ENCODE measurements at places on chromosomes 16 and 17. TPM values are rescaled to one million over a fixed set of nuclear protein-coding genes. Genes with fewer than 3 reads are reported as not detected.
A peak's percentile ranks its signal among the peaks of the same experiment; 100 is the strongest.

The WNT9B gene
- not detected for total RNA-seq

DNA sequence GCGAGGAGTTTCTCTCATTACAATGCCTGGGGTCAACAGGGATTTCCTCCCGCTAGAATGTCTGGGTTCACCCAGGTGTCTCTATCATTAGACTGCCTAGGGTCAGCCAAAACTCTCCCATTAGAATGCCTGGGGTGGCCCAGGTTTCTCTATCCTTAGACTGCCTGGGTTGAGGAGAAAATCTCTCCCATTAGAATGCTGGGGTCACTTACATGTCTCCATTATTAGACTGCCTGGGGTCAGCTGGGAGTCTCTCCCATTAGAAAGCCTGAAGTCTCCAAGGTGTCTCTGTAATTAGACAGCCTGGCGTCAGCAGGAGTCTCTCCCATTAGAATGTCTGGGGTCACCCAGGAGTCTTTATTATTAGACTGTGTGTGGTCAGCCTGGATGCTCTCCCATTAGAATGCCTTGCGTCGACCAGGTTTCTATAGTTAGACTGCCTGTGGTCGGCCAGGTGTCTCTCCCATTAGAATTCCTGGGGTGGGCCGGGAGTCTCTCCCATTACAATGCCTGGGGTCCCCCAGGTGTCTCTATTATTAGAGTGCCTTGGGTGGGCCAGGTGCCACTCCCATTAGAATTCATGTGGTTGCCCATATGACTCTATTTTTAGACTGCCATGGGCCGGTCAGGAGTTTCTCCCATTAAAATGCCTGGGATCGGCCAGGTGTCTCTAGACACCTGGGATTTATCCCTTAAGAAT, 2272.1 kb downstream of the TP53TG3F start:
- no peak overlapping the region for H3K4me3 ChIP-seq
- no peaks in the 10 kb centered on the region for H3K4me1 ChIP-seq
- no peak overlapping the region for H3K27ac ChIP-seq
- H3K27me3 ChIP-seq, result no peaks in the 10 kb centered on the region
- DNase-seq, result no peak

DNA sequence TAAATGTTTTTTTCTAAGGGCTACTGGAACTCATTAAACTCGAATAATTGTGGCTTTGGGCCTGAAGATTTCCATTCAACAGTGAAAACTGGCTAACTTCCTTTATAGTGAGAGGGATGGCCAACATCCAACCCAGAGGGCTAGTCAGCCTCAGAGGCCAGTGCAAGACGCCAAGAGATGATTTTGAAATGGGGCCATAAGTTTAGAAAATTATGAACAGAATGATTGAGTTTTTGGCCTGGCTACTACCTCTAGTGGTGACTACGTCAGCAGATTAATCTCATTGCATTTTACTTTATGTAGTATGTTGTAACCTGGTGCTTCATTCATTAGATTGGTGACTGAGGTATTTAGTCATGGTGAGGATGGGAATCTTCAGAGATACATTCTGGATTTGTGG, 28.4 kb downstream of the HAPSTR1 start:
- no peak for DNase-seq
- H3K36me3 ChIP-seq, result peaks cover 11% of the 10 kb centered on the region
- H3K27ac ChIP-seq, result no peak overlapping the region
- H3K4me3 ChIP-seq, result no peak overlapping the region
- no peaks in the 10 kb centered on the region for H3K4me1 ChIP-seq

DNA sequence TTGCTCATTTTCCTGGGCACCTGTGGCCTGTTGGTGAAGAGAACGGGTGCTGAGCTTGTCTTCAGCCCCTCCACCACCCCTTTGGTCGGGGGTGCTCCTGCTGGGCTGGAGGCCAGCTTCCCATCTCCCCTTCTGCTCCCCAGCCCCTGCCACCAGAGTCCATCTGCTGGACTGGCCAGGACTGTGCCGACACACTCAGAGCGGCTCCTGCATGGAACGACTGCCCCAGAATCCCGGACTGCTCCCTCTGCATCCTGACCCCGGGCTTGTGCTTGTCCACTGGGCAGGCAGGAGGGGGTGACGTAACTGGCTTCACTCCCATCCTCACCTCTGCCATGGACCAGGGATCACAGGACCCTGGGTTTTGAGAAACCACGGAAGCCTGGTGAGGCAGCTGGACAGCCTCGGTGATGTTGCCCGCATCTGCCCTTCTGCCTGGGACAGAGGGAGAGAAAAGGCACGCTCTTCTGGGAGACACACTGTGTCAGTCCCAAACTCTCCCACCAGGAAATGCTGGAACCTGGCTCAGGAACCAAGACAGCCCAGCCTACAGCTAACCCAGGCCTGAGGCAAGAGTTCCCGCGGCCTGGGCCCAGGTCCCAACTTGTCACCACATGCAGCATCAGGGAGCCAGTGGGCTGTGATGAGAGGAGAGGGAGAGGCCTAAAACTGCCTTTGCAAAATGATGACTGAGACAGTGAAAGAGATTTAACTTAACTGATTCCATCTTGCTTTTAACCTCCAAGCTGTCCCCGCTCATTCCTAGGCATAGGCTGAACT, 16.1 kb upstream of the GSDMA start:
- H3K4me3 ChIP-seq, result no peak overlapping the region
- H3K36me3 ChIP-seq, result no peaks in the 10 kb centered on the region
- H3K27me3 ChIP-seq, result no peaks in the 10 kb centered on the region
- peaks cover 10% of the 10 kb centered on the region for H3K4me1 ChIP-seq
- DNase-seq, result no peak

The ZP2 gene
- total RNA-seq, result not detected

DNA sequence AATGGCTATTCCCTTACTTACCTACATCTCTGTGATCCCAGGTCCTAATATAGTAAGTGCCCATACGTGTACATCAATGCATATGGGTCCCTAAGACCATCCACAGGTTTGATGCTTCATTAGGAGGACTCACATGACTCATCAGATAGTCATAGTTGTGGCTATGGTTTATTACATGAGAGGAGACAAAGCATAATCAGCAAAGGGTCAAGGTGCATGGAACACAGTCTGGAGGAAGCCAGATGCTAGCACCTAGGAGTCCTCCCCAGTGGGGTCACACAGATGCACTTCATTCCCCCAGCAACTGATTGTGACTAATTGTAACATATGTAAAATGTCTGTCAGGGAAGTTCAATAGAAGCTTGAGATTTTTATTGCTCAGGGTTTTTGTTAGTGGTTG, 42.8 kb downstream of the PHKB start:
- H3K4me1 ChIP-seq, result no peaks in the 10 kb centered on the region
- H3K4me3 ChIP-seq, result no peak overlapping the region
- no peak for DNase-seq
- no peak overlapping the region for H3K27ac ChIP-seq

The BICDL2 gene
- total RNA-seq, result 0.48 TPM

- H3K27me3 ChIP-seq, result no peaks in the 10 kb centered on the region
- peaks cover 14% of the 10 kb centered on the region for H3K4me1 ChIP-seq
- no peak overlapping the region for H3K4me3 ChIP-seq
- H3K36me3 ChIP-seq, result peaks cover 12% of the 10 kb centered on the region
- no peak for DNase-seq
- H3K27ac ChIP-seq, result no peak overlapping the region
Observed at GRCh38 chr16:27359051-27359450, 42.9 kb upstream of the IL21R start.

- H3K36me3 ChIP-seq, result no peaks in the 10 kb centered on the region
- H3K27me3 ChIP-seq, result no peaks in the 10 kb centered on the region
- H3K27ac ChIP-seq, result no peak overlapping the region
- no peaks in the 10 kb centered on the region for H3K4me1 ChIP-seq
Observed at GRCh38 chr17:16934836-16935235, 37.1 kb downstream of the TNFRSF13B start.

The KIFC3 gene
- total RNA-seq, result 20.3 TPM

The WNK4 gene
- total RNA-seq, result 0.22 TPM

DNA sequence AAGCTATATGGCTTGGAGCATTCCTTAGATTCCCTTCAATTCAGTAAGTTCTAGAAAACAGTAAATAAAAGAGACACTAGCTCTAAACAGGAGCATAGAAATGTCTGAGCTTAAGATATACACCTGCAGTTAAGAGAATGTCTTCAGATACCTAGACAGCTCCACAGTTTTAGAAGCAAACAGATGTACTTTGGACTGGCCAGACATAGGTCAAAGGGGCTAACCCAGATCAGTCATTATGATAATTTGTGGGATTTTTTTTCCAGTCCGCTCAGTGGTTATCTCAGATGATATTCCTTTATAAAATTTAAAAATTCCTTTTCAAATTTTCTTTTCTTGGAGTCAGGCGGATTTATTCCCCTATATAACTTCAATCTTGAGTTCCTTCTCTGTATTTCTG, 65.8 kb upstream of the RASL10B start:
- no peaks in the 10 kb centered on the region for H3K36me3 ChIP-seq
- H3K4me3 ChIP-seq, result no peak overlapping the region
- no peak for DNase-seq
- H3K27ac ChIP-seq, result no peak overlapping the region
- H3K27me3 ChIP-seq, result no peaks in the 10 kb centered on the region
- H3K4me1 ChIP-seq, result peaks cover 19% of the 10 kb centered on the region

The RND2 gene
- 0.67 TPM for total RNA-seq

- no peak overlapping the region for H3K4me3 ChIP-seq
- no peaks in the 10 kb centered on the region for H3K36me3 ChIP-seq
- H3K27ac ChIP-seq, result no peak overlapping the region
- DNase-seq, result no peak
- H3K27me3 ChIP-seq, result no peaks in the 10 kb centered on the region
- H3K4me1 ChIP-seq, result no peaks in the 10 kb centered on the region
Observed at GRCh38 chr17:81453712-81454111, 58.5 kb downstream of the BAHCC1 start.

- peak; percentile 47 for DNase-seq
Observed at GRCh38 chr17:68580236-68580770, 20.9 kb downstream of the FAM20A start.

DNA sequence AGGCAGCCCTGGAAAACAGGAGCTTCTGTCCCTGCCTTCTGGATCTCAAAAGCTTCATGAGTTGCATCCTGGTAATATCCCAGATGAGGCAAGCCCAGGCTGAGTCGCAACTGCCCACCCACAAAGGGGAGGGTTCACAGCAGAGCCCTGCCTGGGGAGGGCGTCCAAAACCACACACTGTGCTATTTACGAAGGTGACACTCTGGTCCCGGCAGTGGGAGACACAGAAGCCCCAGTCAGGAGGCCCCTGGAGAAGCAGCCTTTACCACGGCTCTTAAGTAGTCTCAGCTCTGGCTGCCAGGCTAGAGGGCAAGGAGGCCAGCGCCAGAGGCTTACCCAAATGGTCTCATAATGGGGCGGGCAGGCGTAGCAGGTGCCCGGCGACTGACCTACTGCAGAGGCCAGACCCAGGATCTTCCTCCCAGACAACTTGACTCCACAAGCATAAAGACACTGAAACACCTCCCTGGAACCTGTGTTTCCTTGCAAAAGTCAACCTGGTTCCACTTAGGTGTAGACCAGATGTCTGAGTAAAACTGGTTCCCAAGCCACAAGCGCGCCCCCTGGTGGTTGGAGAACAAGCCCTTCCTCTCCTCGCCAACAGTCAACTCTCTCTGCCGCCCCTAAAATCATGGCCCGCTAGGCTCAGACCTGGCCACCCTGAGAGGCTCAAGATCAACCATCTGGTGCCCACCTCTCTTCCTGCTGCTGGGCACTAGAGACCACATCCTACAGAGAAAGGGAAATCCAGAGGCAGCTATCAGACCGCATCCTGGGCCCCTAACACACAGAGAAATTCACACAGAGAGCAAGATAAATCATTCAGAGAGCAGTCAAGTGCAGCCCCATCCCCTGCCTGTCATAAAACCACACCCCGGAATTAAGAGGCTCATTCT, 5.2 kb downstream of the AXIN2 start:
- no peaks in the 10 kb centered on the region for H3K4me1 ChIP-seq
- peak; percentile 82 for DNase-seq
- no peaks in the 10 kb centered on the region for H3K27me3 ChIP-seq
- H3K27ac ChIP-seq, result no peak overlapping the region
- H3K4me3 ChIP-seq, result no peak overlapping the region

DNA sequence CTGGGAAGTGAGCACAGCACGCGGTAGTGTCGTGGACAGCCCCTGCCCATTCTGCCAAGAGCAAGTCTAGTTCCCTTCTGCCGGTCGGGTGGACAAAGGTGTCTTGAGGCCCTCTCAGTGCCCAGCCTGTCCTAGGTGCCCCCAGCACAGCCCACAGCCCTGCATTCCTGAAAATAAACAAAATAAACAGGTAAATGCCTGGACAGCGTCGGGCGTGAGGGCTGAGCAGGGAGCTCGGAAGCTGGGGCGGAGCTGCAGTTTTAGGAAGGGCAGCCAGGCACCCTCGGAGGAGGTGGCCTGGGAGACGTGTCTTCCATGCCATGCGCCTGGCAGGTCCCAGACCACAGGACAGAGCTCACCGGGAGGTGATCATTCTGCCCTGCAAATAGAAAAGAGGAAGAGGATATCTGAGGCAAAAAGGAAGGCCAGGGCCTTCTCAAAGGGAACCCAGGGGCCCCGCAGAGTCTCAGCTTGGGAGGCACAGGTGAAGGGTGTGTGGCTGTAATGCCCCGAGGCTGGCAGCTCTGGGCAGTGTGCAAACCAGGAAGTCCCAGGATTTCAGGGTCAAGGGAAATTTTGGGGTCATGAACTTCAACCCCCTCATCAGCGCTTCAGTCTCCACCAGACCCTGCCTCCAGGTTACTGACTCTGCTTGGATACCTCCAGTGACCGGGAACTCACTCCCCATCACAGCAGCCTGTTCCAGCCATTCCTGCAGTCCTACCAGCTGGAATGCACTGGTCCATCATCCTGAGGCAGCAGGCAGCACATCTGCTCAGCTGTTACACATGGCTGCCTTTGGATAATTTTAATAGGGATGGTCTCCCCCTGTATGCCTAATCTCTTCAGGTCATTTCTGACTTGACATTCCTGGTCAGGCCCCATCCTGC, 1.7 kb downstream of the ZNF469 start:
- no peaks in the 10 kb centered on the region for H3K4me1 ChIP-seq
- DNase-seq, result peak; percentile 9
- no peak overlapping the region for H3K4me3 ChIP-seq
- no peaks in the 10 kb centered on the region for H3K36me3 ChIP-seq
- no peak overlapping the region for H3K27ac ChIP-seq

DNA sequence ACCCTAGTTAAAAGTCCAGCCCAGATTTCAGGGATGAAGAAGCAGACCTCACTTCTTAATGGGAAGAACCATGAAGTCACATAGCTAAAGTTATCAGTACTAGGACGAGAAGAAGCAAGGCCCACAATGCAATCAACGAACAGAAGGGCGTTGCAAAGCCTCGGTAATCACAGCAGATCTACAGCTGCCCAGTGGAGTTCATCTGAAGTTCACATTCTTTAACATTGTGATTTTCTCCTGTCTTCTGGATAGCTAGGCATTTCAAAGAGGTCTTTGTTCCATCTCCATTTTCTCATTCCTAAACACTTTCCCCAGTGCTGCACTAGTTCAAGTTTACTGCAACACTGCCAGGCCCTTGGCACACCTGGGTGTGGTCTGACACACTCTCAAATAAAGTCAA, 226.7 kb upstream of the N4BP1 start:
- DNase-seq, result no peak
- no peaks in the 10 kb centered on the region for H3K4me1 ChIP-seq
- no peaks in the 10 kb centered on the region for H3K27me3 ChIP-seq
- no peak overlapping the region for H3K27ac ChIP-seq
- no peaks in the 10 kb centered on the region for H3K36me3 ChIP-seq

The TBC1D3G gene
- not detected for total RNA-seq

GRCh38 chr16:57544124-57544653, 1.7 kb downstream of the ADGRG5 start:
- no peak overlapping the region for H3K27ac ChIP-seq
- H3K4me1 ChIP-seq, result no peaks in the 10 kb centered on the region
- DNase-seq, result no peak
- no peak overlapping the region for H3K4me3 ChIP-seq
- no peaks in the 10 kb centered on the region for H3K36me3 ChIP-seq
- H3K27me3 ChIP-seq, result no peaks in the 10 kb centered on the region

Measured in right lobe of liver (tissue), 6 donors.